ENCODE measurements at places on chromosomes 4 and X. TPM values are rescaled to one million over a fixed set of nuclear protein-coding genes. Genes with fewer than 3 reads are reported as not detected.

Gene SHROOM3
- total RNA-seq: not detected

DNA sequence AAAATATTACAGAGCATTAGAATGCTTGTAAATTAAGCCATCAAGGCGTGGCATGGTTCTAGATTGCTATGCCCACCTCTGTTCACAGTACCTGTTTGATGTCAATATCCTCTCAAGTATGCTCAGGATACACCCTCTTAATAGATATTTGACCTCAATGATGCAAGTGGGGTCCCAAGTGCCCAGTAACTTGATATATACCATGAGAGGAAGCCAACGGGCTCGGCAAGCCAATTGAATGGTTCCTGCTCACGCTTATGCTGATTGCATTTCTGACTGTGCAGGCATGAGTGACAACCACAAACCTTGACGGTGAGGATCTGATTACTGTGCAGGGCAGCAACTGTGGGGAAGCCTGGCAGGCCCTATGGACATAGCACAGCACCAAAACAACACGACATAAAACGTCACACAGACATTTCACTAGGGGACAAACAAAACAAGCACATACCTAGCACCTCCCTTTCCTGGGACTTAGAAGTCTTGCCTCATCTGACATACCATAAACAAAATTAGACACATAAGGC lies 179.1 kb upstream of the ETNPPL start:
- no peak for DNase-seq
- H3K27me3 ChIP-seq: peaks cover 10% of the 10 kb centered on the region
- H3K36me3 ChIP-seq: no peaks in the 10 kb centered on the region
- H3K4me3 ChIP-seq: no peak overlapping the region

- no peaks in the 10 kb centered on the region for H3K27me3 ChIP-seq
- H3K4me3 ChIP-seq: peak overlapping the region; percentile 99
- H3K4me1 ChIP-seq: peaks cover 64% of the 10 kb centered on the region
- peaks cover 65% of the 10 kb centered on the region for H3K36me3 ChIP-seq
- DNase-seq: no peak
These were observed 4.1 kb downstream of the DCK start for GRCh38 chr4:70997546-70997945.

Gene GNRHR
- not detected for total RNA-seq

GRCh38 chr4:38101563-38101962 lies 141.4 kb downstream of the PTTG2 start:
- no peak overlapping the region for H3K4me3 ChIP-seq
- H3K27ac ChIP-seq: no peak overlapping the region
- H3K36me3 ChIP-seq: peaks cover 39% of the 10 kb centered on the region
- no peaks in the 10 kb centered on the region for H3K27me3 ChIP-seq
- H3K4me1 ChIP-seq: peaks cover 13% of the 10 kb centered on the region
- DNase-seq: no peak

Gene SH2D1A
- 51.2 TPM for total RNA-seq

GRCh38 chr4:186904101-186904500 lies 180.4 kb upstream of the FAT1 start:
- no peaks in the 10 kb centered on the region for H3K27me3 ChIP-seq
- H3K27ac ChIP-seq: no peak overlapping the region
- no peak for DNase-seq
- no peak overlapping the region for H3K4me3 ChIP-seq
- H3K36me3 ChIP-seq: no peaks in the 10 kb centered on the region

Gene RBM46
- not detected for total RNA-seq

All from activated naive CD8-positive, alpha-beta T cell treated with anti-CD3 and anti-CD28 coated beads, Interleukin-2, amount 10 ng/mL, durations not matched to agents 7 days and 5 days (primary cell).